Forelimb muscle (tissue), 1 donor: ENCODE measurements at places on chromosomes 16 and 17.

DNA sequence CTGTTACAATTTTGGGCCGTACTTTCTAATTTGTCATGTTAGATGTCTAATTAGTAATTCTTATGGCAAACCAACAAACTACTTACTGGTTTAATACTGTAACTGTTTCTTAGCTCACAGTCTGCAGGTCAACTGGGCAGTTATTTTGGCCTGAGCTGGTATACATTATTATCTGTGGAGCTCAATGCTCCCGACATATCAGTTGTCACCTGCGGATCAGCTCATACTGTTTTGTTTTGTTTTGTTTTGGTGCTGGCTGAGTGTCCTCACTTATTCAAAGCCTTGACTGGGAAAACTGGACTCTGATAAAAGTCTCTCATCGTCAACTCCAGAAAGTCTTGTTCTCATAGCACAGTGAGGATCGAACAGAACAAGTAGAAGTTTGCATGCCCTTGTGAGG lies 1060.6 kb upstream of the CDH8 start:
- no peak for DNase-seq

DNA sequence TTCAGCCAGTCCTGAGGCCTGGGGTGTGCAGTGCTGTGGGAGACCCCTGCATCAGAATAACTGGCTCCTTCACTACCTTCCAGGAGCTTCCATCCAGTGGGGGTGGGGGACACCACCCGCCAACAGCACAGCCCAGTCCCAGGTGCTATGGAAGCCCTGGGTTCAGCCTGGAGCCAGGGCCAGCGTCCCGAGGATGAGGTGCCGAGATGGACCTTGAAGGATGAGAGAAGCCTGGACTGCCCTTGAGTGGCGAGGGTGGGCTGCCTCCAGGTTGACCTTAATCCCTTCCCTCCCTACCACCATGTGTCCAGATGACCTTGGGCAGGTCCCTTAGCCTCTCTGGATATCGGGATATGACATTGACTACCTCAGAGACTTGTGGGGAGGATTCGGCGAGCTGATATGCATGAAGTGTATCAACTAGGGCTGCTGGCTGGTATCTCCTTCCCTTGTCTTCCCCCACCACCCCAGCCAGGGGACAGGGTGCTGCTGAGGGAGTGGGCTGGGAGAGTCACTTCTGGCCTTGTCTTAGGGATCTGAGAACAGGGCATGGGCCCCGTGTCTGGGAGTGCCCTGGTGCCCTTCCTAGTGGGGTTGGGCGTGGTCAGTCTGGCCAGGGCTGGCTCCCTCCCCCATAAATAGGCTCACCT lies 14.2 kb upstream of the LASP1NB start:
- no peak for DNase-seq

GRCh38 chr17:77808686-77809425 lies 149.6 kb upstream of the TNRC6C start:
- no peak for DNase-seq

DNA sequence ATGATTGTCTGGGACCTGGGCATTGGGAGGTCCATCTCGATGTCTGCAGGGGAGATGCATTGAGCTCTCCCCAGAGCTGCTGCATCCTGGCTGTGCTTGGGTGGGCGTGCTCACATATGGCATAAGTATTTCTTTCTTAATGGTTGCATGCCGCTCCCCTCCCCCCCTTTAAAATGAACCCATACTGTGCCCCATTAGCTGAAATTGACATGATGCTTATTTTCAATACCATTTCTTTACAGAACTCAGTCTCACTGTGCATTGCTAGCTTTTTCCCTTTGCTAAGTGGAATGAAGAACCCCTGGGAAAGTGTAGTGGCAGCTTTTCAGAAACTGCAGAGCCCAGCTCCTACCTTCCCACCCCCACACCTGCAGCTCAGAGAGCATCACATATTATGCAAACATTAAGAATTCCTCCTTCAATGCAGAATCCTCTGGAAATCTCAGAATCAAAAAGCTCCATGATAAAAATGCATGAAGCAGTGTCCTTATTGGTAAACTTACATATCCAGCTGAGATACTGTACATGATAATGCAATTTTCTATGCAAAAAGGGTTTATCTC lies 56.4 kb downstream of the HS3ST4 start:
- DNase-seq = no peak
